ENCODE measurements at places on chromosomes 13 and 19. TPM values are rescaled to one million over a fixed set of nuclear protein-coding genes. Genes with fewer than 3 reads are reported as not detected.

Gene CHST8
- 0.89 TPM for total RNA-seq

DNA sequence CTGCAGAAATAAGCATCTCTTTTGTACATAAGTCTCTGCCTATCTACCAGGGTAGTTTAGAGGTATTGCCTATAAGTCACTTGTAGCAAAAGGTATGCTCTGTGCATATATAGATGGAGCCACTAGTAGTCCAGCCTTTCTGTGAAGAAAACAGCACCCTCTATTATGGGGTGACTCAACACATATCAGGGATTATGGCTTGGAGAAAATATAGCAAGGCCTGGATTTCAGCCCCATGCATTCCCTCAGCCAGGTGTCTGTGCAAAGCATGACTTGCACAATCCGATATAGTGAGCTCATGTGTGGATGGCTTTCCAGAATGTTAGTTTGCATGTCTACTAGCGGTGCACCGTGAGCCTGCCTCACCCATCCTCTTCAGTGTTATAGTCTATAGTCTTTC is 13.4 kb upstream of the NALCN start:
- no peak for DNase-seq

GRCh38 chr19:55489711-55490477 is 1.7 kb downstream of the SSC5D start:
- peak; percentile 44 for DNase-seq

Gene OR7C1
- total RNA-seq: not detected

Gene IRS2
- 6.0 TPM for total RNA-seq

DNA sequence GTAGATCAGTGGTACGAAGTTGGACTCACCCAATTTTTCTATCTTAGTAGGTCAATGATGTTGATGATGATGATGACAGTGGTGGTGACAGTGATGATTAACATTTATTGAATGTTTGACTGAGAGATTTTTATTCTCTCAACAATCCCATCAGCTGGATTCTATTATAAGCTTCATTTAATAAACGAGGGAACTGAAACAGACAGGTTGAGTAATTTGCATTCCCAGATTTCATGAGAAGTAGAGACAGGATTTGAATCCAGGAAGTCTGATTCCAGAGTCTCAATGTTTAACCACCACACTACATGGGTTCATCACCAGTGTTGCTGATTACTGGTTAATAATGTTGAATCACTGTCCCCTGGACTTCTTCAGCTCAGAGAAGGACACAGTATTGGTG is 168.9 kb downstream of the FLT1 start:
- DNase-seq: no peak

DNA sequence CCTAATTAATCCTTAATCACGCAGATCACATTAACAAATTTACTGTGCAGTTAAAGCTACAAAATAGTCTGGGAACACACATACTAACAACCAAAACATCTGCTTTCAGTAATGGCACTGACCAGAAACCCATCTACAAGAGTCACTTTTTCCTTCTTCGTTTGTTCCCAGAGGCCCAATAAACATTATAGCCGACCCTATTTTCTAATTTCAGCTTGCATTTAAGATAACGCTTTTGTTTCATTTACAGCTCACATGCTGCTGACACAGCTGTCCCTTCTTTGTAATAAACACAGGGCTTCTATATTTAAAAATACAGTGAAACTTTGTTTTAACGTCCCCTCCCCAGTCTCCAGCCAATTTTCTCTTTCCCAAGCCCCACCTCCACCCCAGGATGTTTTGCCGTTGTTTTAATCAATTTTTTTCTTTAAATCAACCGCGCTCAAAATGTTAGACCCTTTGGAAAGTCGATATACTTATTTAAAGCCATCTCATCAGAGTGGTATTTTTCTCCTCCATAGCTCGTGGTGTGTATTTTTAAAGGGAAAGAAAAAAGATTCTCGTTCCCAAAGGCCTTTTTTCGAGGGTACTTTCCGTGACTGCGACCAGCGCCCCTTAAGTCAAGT is 1.7 kb upstream of the WBP4 start:
- no peak for DNase-seq

Data from ureter (tissue), 1 donor.